Cardiac septum (tissue), 1 donor: ENCODE measurements at places on chromosomes 3 and 15. TPM values are rescaled to one million over a fixed set of nuclear protein-coding genes. Genes with fewer than 3 reads are reported as not detected.

The THAP10 gene
- total RNA-seq = 3.5 TPM

The CALML4 gene
- 1.6 TPM for total RNA-seq

- DNase-seq = no peak
Observed at GRCh38 chr3:114519415-114519814, 225.6 kb downstream of the TIGIT start.

- no peak for DNase-seq
Observed at GRCh38 chr3:72300621-72301020, 515.7 kb upstream of the PROK2 start.

DNA sequence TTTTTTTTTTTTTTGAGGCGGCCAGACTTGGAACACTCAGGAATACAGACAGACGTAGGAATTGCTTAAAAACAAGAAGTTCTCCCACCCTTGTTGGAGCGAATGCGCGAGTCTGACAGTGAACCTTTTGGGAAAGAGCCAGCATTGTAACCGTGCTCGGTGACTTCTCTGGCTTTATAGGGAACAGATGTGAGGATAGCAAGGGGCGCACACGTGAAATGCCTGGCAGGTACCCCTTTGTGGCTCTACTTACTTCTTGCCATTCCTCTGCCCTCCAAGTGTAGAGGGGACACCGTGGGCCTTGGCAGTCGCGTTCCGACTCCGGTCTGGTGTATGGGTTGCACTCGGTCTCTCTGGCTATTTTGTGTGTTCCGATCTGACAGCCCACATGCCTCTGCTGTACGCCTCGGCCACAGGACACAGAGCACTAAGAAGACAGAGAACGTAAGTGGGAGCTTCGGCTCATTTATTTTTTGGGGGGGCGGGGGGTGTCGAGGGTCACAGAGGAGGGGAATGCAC is 126.4 kb downstream of the ADAMTS9 start:
- no peak for DNase-seq
